ENCODE measurements at places on chromosomes 11 and 22. TPM values are rescaled to one million over a fixed set of nuclear protein-coding genes. Genes with fewer than 3 reads are reported as not detected.

DNA sequence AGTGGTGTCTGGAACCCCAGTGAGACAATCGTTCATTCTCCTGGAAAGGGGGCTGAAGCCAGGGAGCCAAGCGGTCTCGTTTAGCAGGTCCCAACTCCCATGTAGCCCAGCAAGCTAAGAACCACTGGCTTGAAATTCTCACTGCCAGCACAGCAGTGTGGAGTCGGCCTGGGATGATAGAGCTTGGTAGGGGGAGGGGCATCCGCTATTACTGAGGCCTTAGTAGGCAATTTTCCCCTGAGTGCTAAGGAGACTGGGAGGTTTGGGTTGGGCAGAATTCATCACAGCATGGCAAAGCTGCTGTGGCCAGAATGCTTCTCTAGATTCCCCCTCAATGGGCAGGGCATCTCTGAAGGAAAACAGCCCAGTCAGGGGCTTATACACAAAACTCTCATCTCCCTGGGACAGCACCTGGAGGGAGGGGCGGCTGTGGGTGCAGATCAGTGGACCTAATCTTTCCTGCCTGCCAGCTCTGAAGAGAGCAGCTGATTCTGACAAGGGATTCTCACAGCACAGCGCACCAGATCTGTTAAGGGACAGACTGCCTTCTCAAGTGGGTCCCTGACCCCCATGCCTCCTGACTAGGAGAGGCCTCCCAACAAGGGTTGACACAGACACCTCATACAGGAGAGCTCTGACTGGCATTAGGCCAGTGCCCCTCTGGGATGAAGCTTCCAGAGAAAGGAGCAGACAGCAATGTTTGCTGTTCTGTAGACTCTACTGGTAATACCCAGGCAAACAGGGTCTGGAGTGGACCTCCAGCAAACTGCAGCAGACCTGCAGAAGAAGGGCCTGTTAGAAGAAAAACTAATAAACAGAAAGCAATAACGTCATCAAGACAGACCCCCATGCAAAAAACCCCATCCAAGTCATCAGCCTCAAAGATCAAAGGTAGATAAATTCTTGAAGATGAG is 14.8 kb downstream of the OR52M1 start:
- no peak for DNase-seq

DNA sequence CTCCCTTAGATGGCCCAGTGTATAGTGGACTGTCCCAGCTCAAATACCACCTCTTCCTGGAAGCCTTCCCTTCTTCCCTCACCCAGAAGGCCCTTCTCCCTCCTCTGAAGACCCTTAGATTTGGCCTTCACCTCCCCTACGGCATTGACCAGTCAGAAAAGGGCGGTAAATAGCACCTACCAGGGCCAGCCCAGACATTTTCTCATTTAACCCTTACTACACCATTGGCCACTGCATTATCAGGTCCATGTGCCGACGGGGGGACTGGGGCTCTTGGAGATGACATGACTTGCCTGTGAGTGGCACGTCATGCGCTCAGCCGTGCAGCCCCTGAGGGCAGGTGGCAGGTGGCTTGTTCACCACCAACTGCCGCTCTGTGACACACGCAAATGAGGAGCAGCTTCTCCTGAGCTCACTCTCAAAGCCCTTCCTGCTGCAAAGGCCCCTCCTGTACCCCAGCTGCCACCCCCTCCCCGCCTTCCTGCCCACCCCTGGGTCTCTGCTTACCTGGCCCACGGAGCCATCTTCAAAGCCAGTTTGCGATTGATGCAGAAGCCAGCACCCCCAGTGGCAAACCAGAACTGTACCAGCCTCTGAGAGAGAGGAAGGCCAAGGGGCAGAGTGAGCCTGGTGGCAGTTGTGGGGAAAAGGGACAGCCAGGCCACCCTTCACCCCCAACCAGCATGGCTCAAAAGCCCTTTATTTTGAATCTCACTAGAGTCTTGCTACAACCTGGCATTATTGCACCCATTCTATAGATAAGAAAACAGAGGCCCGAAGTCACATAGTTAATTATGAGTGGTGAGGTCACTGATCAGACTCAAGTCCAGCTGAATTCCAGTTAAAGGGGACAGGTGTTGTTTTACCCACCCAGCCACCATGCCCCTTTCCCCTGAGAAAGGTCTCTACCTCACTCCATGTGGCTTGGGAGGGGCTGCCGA is 9.5 kb downstream of the MFNG start:
- DNase-seq, result no peak

DNA sequence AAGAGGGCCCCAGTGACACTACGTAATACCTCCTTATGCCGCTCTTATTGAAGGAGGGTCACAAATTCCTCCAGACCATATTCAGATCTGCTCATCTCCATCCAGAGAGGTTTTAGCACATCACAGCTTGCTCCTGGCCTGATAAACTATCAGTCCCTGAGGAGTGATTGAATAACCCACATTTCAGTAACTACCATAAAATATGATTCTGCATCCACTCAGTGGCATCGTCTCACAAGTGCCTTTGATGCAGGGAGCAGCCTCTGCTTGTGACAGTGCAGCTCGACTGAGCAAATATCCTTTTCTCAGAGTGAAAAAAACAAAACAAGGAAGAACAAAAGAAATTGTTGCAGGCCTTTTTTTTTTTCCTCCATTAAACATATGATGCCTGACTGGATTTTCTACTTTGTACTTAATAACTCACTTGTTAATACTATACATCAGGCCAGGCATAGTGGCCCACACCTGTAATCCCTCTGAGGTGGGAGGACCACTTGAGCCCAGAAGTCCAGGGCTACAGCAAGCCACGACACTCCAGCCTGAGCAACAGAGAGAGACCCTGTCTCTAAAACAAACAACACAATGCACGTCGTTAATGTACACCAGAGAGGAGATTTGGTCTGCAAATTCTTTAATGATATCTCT is 64.5 kb downstream of the DDX10 start:
- no peak for DNase-seq

DNA sequence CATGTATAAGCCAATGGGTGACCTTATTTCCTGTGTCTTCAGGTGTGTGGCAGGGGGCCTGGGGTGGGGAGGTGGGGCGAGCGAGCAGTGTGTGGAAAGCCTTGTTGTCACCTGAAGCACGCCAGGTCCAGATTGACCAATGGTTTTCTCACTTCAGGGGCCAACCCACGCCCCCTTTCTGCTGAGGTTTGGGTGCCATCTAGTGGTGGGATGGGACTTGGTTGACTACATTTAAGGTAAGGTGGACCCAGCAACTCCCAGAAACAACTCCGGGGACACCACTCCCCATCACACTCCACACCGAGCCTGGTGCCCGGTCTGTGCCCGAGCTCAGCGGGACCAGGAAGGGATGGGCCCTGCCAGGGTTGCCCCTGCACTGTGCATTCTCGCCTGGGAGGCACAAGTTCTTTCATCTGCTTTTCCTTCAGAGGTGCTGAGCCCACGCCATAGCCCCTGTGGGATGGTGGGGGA is 40.0 kb downstream of the TPCN2 start:
- no peak for DNase-seq

DNA sequence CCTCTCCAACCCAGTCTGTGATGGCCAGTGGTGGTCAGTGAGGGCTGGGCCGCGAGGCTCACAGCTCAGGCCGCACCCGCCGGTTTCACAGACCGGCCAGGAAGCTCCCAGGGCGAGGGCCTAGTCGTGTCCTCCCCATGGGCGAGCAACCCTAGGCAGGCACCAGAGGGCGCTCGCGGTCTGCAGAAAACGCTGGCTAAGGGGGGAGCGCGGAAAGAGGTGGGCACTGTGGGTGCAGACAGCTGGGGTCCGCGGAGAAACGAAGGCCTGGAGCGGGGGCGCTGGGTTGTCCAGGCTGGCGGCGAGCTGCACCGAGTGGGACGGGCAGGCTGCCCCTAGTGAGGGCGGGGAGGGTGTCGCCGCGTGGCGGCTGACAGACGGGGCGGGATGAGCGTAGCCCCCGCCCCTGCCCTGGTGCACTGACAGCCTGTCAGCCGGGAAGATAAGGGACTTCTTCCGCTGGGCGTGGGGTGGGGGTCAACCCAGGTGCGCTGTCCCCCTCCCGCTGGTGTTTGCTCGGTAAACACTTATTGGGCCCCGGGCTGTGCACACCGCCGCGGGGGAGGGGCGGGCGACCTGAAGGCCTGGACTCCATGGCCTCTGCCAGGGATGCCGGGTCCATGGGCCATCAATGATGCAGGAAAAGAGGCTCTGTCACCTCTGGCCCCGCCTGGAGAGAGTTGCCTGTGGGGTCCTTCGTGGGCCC is 7.5 kb downstream of the GP1BB start:
- DNase-seq, result peak; percentile 90

DNA sequence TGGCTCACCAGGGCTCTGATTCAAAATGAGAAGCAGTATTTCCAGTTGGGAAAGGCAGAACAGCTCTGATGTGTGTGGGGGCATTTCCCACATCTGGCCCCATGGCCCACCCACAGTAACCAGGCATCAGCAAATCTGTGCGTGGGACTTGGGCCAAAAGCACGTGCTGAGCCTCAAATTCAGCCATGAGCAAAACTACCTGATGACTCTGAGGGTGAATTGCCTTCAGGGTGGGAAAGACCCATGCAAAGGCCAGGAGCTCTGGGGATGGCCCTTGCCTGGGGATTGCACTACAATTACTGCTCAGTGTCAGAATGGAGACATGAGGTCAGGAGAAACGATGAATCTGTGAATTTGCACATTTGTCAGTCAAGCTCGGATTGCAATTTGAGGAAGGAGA is 20.9 kb downstream of the TP53AIP1 start:
- DNase-seq, result no peak

- DNase-seq, result no peak
These were observed 43.9 kb downstream of the BDNF start for GRCh38 chr11:27656320-27656719.

- peak; percentile 38 for DNase-seq
These were observed 8.9 kb upstream of the UCP2 start for GRCh38 chr11:73991471-73992006.

- DNase-seq, result no peak
These were observed 200.5 kb upstream of the E2F8 start for GRCh38 chr11:19441288-19441687.

GRCh38 chr11:19982774-19983495 is 177.3 kb downstream of the DBX1 start:
- DNase-seq, result no peak

GRCh38 chr11:64566042-64566914 is 24.7 kb upstream of the SLC22A12 start:
- DNase-seq, result no peak

APOBEC3H gene
- not detected for total RNA-seq

POU2AF2 gene
- not detected for total RNA-seq

POU2F3 gene
- not detected for total RNA-seq

OR51E2 gene
- not detected for total RNA-seq

C1QTNF4 gene
- 0.51 TPM for total RNA-seq

GPR83 gene
- total RNA-seq, result not detected

MMP27 gene
- total RNA-seq, result not detected
